ENCODE measurements at places on chromosomes 13 and 19.
A peak's percentile ranks its signal among the peaks of the same experiment; 100 is the strongest.

GRCh38 chr19:55116859-55117662 is at the start of gene PPP1R12C:
Gene PPP1R12C (minus strand): TSS chr19:55117637. CDS start chr19:55117543, 94 bp downstream.
- DNase-seq: no peak

DNA sequence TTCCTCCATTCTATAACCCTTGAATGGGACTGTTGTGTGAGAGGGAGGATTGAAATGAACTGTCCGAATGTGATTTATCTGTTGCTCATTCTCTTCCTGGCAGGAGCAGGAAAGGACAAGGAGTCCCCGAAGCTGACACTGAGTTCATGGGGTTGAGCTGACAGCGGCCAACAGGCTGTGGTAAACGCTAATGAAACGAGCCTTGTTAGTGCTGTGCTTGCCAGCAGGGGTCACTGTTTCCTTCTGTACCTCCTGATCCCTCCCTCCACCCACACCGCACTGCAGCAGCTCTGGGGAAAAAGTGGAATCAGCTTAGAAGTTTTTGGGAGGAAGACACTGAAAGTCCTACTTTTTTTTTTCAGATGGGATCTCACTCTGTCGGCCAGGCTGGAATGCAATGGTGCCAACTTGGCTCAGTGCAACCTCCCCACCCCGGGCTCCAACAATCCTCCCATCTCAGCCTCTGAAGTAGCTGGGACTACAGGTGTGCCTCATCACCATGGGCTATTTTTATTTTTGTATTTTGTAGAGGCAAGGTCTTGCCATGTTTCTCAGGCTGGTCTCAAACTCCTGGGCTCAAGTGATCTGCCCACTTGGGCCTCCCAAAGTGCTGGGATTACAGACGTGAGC is 6.7 kb upstream of the ZNF761 start:
- DNase-seq: peak; percentile 47

GRCh38 chr13:38090913-38091312 is 221.3 kb upstream of the TRPC4 start:
- DNase-seq: no peak

GRCh38 chr19:1725100-1726064 is 27.9 kb upstream of the ONECUT3 start:
- DNase-seq: peak; percentile 73

DNA sequence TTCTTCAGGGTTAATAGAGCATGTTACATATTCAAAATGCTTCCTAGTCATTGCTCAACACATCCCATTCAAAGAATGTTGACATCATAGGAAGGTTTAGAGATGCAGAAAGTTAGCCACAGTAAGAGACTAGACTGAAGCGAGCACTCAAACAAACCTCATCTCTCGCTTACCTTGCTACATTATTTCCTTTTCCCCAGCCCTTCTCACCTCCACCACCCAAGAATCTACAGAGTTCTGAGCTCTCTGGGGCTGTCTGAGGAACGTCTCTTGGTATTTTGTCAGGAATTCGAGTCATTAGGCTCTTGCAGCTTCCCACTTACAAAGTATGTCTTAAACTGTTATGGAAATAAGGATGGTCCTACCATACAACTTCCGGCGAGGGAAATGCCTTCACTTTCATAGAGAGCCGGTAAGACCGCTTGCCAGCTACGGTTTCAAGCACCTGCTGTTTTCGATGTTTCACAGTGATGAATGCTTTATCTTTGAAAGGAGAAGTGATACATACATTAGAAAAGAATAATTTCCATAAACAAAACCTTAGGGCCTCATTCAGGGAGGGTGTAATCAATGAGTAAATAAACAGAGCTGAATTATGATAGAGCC is 65.1 kb downstream of the FLT1 start:
- DNase-seq: no peak

DNA sequence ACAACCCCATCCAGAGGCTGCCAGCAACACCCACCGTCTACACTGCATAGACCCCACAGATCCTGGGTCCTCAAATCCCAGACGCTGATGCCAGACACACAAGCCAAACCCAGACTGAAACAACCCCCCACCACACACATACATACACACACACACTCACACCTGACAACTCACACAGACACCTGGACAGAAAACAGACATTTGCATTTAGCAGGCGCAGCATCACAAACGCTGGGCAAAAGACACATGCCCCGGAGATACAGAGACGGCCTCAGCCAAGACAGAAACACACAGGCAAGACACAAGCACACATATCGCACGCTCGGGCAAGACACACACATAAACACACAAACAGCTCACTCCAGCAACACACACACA is 1.3 kb downstream of the BBC3 start:
- DNase-seq: peak; percentile 19

DNA sequence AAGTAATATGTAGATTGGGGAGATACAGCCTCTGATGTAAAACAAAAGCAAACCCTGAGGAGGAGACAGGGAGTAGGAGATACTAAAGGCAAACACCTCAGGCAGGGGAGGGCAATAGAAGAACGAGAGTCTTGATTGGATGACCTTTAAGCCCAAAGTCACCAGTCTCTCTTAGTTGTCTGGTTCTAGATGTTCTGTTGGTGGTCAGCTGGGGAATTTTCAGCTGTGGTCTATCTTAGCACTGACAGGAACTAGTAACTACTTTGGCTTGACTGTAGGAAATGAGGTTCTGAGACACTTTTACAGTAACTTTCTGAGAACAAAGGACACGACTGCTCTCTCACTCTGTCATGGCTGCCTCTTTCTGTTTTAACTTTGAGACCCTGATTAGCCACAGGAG is 290.7 kb upstream of the MIR17HG start:
- peak; percentile 1 for DNase-seq

GRCh38 chr19:14053032-14053431 is 8.8 kb downstream of the PALM3 start:
- no peak for DNase-seq

GRCh38 chr19:10104665-10105508 is 1.3 kb upstream of the PPAN start:
- peak; percentile 90 for DNase-seq

GRCh38 chr13:85549819-85550218 is 249.4 kb downstream of the SLITRK6 start:
- no peak for DNase-seq

GRCh38 chr19:7610491-7611240 is 15.0 kb downstream of the CAMSAP3 start:
- no peak for DNase-seq

DNA sequence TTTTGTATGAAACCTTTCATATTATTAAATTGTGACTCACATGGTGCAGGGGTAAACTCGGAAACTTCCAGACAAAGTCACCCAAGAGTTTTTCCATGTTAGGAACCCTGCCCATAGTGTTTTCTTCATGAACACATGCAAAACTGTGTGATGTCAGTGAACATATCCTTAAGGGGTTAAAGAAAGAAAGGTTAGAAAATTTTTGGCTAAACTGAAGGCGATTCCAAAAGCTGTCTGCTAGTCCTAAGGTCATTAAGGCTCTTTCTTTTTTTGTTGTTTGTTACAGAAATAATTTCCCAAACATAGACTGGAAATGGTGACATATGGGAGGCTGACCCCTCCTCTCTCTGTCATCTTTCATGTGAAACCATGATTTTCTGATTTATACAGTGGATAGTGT is 271.9 kb downstream of the DNAJC15 start:
- no peak for DNase-seq

DNA sequence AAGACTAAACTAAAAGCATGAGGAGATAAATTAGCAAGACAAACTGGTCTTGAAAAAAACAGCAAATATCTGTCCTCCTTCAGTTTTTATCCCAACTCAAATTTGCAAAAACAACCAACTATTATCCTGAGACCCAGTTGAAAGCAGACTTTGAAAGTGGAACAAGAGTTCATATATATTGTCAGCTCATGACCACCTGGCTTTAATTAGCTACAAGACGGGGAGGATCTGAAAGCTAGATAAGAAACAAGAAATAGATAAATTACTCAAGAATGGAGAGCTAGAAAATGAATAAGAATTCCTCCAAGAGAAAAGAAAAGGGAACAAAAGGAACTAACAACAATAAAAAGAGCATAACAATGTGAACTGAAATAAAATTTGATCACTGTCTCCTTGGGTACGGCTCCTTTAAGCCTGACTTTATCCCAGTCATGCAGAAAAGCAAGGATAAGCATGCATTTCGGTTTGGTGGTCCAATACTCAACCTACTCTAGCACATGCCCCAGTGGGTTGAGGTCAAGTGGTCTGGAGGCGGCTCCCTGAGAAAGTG is 246.9 kb downstream of the DCLK1 start:
- DNase-seq: no peak

DNA sequence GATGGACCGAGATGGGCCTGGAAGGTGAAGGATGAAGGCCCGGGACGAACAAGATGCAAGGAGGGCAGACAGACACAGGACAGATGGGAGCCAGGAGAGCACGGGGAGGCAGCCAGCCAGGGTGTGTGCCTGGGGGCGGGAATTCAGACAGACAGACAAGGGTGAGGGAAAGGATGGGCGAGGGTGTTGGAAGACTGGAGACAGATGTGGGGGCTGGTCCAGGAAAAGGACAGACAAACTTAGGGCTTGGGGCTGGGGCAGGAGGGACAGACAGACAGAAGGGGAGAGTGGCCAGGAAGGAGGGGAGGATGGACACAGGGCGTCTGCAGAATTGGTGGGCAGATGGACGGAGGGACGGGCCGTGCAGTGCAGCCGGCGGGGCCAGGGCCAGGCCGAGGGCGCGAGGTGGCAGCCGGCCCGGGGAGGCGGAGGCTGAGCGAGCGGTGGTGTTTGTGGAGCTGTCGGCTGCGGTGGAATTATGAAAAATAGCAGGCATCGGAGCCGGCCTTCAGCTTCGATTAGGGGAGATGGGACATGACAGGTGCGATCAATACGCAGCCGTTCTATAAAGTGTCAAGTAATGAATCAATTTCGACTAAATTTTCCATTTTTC is 4.6 kb upstream of the ERFL start:
- DNase-seq: no peak

DNA sequence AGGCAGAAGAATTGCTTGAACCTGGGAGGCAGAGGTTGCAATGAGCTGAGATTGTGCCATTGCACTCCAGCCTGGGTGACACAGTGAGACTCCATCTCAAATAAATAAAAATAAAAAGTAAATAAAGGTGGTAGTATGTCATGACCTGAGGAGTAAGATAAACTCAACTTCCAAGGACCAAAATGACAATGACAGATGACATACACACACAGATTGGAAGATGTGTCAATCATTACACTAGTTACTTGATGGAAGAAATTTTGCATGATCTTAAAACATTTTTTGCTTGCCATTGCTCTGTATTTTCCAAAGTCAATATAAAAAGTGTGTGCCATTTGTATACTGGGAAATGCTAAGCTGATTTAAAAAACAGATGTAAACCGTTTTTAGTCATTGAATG is 4.1 kb downstream of the SLC46A3 start:
- no peak for DNase-seq

DNA sequence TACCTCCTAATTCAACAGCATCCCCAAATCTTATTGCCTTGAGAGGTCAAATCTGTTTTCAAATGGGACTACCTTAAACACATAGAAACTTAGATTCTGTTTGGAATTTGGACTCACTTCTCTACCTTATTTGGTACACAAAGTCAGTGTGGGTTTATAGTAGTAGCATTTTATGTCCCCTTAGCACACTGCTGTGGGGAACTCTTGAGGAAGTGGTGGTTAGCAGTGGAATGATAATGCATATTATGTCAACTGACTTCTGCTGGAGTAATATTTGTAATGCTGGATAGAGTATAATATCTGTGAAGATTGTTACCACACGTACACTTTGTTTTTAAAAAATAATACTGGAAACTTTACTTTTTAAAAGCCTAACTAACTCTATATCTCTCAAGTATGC is 386.3 kb downstream of the NDFIP2 start:
- DNase-seq: no peak

- no peak for DNase-seq
Observed at GRCh38 chr13:99731747-99732146, 230.5 kb downstream of the TM9SF2 start.

GRCh38 chr13:51206584-51206983 is 15.6 kb upstream of the FAM124A start:
- DNase-seq: no peak

DNA sequence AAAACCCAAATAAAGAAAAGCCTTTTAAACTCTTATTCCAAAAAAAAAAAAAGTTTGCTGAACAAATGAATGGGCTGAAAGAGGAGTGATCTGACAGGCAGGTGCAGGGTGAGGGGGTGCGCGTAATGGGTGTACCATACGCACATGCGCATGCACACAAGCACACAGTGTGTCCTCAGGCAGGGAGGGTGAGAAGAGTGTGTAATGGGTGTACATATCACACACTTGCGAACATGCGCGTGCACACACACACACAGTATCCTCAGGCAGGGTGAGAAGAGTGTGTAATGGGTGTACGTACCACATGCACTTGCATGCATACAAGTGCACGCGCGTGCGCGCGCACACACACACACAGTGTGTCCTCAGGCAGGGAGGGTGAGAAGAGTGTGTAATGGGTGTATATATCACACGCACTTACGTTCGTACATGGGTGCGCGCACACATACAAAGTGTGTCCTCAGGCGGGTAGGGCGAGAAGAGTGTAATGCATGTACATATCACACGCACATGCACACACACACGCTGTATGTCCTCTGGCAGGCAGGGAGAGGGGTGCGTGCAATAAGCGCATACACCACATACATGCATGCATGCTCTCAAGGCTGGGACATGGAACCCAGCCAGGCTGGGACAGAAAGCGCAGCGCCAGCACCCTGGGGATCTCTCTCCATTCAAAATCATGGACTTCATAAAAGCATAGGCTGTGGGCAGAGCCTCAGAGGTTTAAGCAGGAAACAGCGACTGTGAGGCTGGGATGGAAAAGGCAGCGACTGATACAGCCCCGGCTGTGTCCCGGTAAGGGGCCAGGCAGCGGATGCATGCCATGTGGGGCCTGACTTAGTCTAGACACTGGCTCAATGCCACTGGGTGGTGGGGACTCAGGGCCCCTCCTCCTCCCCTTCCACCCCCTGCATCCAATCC is 70.4 kb downstream of the CEBPG start:
- no peak for DNase-seq

DNA sequence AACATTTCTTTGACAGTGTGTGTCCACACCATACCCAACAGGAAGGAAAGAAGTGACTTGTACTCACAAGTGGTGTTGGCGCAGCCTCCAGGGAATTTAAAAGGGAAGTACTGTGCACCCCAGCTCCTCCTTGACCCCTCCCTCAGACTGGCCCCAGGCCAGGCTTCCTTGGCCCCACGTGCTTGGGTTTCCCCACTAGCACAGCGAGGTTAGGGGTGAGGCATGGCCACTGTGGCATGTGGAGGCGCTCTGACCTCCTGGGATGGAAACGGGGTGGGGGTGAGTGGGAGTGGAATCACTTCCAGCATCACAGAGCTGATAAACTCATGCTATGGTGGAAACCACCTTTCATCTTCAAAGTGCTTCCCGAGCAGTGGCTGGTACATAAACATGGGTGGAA is 168.6 kb downstream of the ZNF536 start:
- DNase-seq: no peak

- no peak for DNase-seq
Observed at GRCh38 chr19:58196901-58197616, 14.2 kb downstream of the ZNF274 start.
